ENCODE measurements at places on chromosomes 11 and 22. TPM values are rescaled to one million over a fixed set of nuclear protein-coding genes. Genes with fewer than 3 reads are reported as not detected.

Gene CTTN
- total RNA-seq = 17.0 TPM

DNA sequence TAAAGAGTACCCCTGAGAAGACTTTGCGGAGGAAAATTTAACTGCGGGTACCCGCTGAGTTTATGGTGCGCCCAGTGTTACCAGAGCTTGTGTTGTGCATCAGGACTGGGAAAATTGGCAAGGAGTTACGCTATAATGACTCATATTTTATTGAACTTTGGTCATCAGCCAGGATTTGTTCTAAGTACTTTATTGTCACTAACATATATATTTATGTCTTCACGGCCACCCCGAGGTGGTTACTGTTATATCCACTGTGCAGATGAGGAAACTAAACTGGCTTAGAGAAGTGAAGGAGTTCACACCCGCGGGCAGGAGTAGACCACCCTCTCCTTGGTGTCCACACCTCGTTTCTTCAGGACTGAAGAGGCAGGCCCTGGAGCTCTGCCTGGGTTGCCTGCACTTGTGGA is 667 bp downstream of the ACCS start:
- peak overlapping the region; percentile 87 for H3K4me3 ChIP-seq
- H3K4me1 ChIP-seq = peaks cover 15% of the 10 kb centered on the region
- peak overlapping the region; percentile 79 for H3K27ac ChIP-seq
- no peaks in the 10 kb centered on the region for H3K36me3 ChIP-seq

Gene GSTT2B
- total RNA-seq = not detected

GRCh38 chr11:63504054-63504453 is 1.8 kb upstream of the LGALS12 start:
- H3K27ac ChIP-seq = no peak overlapping the region
- DNase-seq = no peak
- no peak overlapping the region for H3K4me3 ChIP-seq

GRCh38 chr22:27218012-27218920 is 560.9 kb downstream of the MIAT start:
- no peak overlapping the region for H3K4me3 ChIP-seq
- H3K27me3 ChIP-seq = no peaks in the 10 kb centered on the region
- no peak for DNase-seq
- no peaks in the 10 kb centered on the region for H3K4me1 ChIP-seq

- peak overlapping the region; percentile 89 for H3K27ac ChIP-seq
- DNase-seq = peak; percentile 77
- H3K36me3 ChIP-seq = no peaks in the 10 kb centered on the region
- peaks cover 53% of the 10 kb centered on the region for H3K4me1 ChIP-seq
- H3K4me3 ChIP-seq = peak overlapping the region; percentile 76
These were observed 2.1 kb downstream of the KMT2A start for GRCh38 chr11:118438314-118438931.

- H3K4me1 ChIP-seq = no peaks in the 10 kb centered on the region
- DNase-seq = no peak
- H3K27ac ChIP-seq = no peak overlapping the region
- H3K27me3 ChIP-seq = no peaks in the 10 kb centered on the region
These were observed 62.4 kb upstream of the ALKBH3 start for GRCh38 chr11:43818220-43818619.

GRCh38 chr11:7486781-7487140 is 1.5 kb downstream of the OLFML1 start:
- H3K27ac ChIP-seq = no peak overlapping the region
- no peaks in the 10 kb centered on the region for H3K27me3 ChIP-seq
- DNase-seq = no peak

- H3K36me3 ChIP-seq = no peaks in the 10 kb centered on the region
- peaks cover 8% of the 10 kb centered on the region for H3K4me1 ChIP-seq
- DNase-seq = no peak
- no peaks in the 10 kb centered on the region for H3K27me3 ChIP-seq
- H3K27ac ChIP-seq = no peak overlapping the region
- H3K4me3 ChIP-seq = no peak overlapping the region
These were observed 6.1 kb downstream of the DCUN1D5 start for GRCh38 chr11:103085758-103086365.

GRCh38 chr22:25068707-25069106 is 116.2 kb downstream of the KIAA1671 start:
- H3K4me1 ChIP-seq = peaks cover 75% of the 10 kb centered on the region
- DNase-seq = no peak
- no peaks in the 10 kb centered on the region for H3K36me3 ChIP-seq
- no peaks in the 10 kb centered on the region for H3K27me3 ChIP-seq

DNA sequence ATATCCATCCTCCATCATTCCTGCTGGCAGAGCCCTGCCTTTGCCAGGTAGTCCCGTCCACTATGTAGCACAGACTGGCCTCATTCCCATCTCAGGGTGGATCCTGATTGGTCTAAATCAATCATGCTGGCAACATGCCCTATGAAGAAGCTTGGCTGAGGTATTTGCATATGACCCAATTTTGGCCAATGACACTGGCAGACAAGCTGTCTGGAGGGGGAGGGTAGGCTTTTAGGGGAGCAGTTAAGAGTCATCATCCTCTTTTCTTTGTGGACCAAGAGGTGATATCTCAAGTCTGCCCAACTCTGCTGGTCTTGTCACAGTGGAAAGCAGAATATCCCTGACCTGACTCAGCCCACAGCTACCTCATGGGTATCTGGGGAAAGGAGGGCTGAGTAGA is 5.1 kb downstream of the CCDC89 start:
- no peak overlapping the region for H3K27ac ChIP-seq
- DNase-seq = no peak
- no peaks in the 10 kb centered on the region for H3K4me1 ChIP-seq

DNA sequence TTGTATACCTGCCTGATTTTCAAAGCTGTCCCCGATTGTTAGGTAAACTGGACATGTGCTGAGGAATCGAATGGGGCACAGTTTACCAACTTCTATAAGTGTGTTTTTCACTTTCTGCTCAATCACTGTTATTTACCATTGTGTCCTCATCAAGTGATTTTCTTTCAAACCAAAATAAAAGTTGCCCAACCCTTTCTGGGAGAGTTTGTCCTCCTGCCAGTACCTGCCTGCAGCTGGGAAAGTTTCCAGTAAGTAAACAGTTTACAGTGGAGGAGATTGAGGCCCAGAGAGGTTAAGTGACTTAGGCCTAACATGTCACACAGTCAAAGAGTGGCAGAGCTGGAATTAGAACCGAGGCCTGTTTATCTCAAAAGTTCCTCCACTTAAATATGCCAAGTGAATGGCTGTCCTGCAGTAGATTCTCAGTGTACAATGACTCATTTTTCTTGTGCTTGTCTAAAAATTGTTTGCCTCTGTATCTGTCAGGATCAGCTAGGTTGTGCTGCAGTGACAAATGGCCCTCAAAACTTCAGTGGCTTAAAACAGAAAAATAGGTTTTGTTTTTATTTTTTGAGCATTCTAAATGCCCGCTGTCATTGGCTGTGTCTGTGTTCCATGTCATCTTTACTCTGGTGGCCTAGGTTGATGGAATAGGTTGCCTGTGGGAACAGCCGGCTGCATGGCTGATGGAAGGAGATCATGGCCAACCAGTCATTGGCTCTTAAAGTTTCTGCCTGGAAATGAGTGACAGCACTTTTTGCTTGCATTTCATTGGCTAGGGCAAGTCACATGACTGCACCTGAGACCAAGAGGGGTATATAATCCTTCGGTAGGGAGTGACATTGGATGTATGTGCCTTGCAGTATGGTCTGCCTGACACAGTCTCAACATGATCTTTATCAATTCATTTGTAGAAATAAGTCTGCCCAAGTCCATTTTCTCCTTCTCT is 61.8 kb upstream of the CRYBB3 start:
- no peak overlapping the region for H3K4me3 ChIP-seq
- H3K4me1 ChIP-seq = no peaks in the 10 kb centered on the region
- H3K36me3 ChIP-seq = no peaks in the 10 kb centered on the region
- H3K27ac ChIP-seq = no peak overlapping the region

GRCh38 chr22:32618441-32619140 is 144.0 kb downstream of the FBXO7 start:
- DNase-seq = no peak
- H3K27ac ChIP-seq = no peak overlapping the region
- H3K36me3 ChIP-seq = no peaks in the 10 kb centered on the region
- H3K27me3 ChIP-seq = no peaks in the 10 kb centered on the region

- H3K36me3 ChIP-seq = no peaks in the 10 kb centered on the region
- H3K27ac ChIP-seq = no peak overlapping the region
- H3K4me1 ChIP-seq = peaks cover 13% of the 10 kb centered on the region
These were observed 26.4 kb downstream of the LRFN4 start for GRCh38 chr11:66883016-66883965.

GRCh38 chr11:96393753-96394348 is 4.0 kb downstream of the JRKL start:
- H3K4me3 ChIP-seq = no peak overlapping the region
- no peaks in the 10 kb centered on the region for H3K27me3 ChIP-seq
- DNase-seq = peak; percentile 21
- no peaks in the 10 kb centered on the region for H3K36me3 ChIP-seq

Gene ZNRF3
- total RNA-seq = 1.0 TPM

- no peak for DNase-seq
- no peak overlapping the region for H3K4me3 ChIP-seq
- H3K27me3 ChIP-seq = no peaks in the 10 kb centered on the region
- H3K27ac ChIP-seq = no peak overlapping the region
- H3K36me3 ChIP-seq = no peaks in the 10 kb centered on the region
These were observed 60.0 kb upstream of the MYEOV start for GRCh38 chr11:69233744-69234570.

- H3K36me3 ChIP-seq = no peaks in the 10 kb centered on the region
- no peak overlapping the region for H3K4me3 ChIP-seq
- no peaks in the 10 kb centered on the region for H3K27me3 ChIP-seq
- no peaks in the 10 kb centered on the region for H3K4me1 ChIP-seq
- no peak overlapping the region for H3K27ac ChIP-seq
- DNase-seq = no peak
These were observed 37.5 kb downstream of the PDGFD start for GRCh38 chr11:104126464-104126863.

- no peak for DNase-seq
- no peaks in the 10 kb centered on the region for H3K27me3 ChIP-seq
These were observed 170.8 kb upstream of the CADM1 start for GRCh38 chr11:115674937-115675544.

Gene SEPTIN5
- total RNA-seq = 0.20 TPM

Gene LDHAL6A
- total RNA-seq = not detected

DNA sequence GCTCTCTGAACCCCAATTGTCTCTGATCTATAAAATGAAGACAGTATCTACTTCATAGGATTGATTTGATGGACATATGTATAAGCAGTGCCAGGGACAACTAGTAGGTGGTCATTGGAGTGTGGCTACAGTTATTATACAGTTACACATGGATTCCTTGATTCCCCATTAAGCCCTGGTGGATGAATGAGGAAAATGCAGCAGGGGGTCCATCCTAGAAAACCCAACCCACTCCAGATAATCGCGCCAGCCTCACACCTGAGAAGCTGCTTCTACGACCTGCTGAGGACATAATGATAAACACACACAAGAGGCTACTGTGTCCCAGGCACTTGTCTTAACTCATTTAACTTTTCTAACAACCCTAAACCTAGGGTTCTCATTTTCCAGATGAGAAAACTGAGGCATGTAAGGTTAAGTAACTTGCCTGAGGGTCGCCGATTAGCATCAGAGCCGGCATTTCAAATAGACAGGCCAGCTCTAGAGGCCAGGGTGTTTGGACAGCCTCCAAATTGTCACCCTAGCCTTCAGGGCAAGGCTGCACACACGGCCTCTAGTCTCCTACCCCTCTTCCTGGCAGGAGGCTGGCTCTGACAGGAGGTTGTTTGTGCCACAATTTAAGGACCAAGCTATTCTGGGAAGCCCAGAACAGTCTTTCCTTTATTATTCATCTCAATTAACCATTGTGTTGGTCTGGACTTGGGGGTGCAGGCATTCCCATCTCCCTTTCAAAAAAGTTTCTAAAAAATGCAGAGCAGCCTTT is 3.8 kb upstream of the C11orf91 start:
- DNase-seq = no peak
- H3K27ac ChIP-seq = no peak overlapping the region
- peaks cover 12% of the 10 kb centered on the region for H3K4me1 ChIP-seq
- no peaks in the 10 kb centered on the region for H3K27me3 ChIP-seq
- H3K36me3 ChIP-seq = no peaks in the 10 kb centered on the region

Gene IGLL1
- total RNA-seq = not detected

Gene CST6
- not detected for total RNA-seq

- H3K27ac ChIP-seq = no peak overlapping the region
- peaks cover 4% of the 10 kb centered on the region for H3K4me1 ChIP-seq
- H3K36me3 ChIP-seq = no peaks in the 10 kb centered on the region
These were observed 9.2 kb upstream of the RRP7A start for GRCh38 chr22:42528591-42529307.

DNA sequence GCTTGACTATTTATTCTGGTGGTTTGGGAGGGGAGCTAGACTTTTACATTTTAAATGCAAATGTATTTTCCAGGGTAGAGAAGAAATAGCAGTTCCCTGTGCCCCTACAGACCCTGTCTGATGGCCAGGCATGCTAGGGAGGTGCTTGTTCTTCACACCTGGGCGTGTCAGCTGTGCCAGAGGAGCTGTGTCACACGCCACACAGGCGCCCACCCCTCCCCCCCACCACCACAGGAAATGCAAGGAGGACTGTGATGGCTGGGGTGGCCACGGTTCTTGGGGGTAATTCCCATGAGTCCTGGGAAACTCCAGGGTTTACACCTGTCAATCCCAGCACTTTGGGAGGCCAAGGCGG is 82.2 kb downstream of the FLI1 start:
- H3K27me3 ChIP-seq = no peaks in the 10 kb centered on the region
- H3K4me1 ChIP-seq = peaks cover 44% of the 10 kb centered on the region
- peaks cover 68% of the 10 kb centered on the region for H3K36me3 ChIP-seq
- DNase-seq = peak; percentile 27
- H3K4me3 ChIP-seq = no peak overlapping the region

GRCh38 chr11:96113193-96113681 is 189.3 kb upstream of the MTMR2 start:
- no peaks in the 10 kb centered on the region for H3K36me3 ChIP-seq
- no peak overlapping the region for H3K27ac ChIP-seq
- no peak overlapping the region for H3K4me3 ChIP-seq
- peaks cover 7% of the 10 kb centered on the region for H3K4me1 ChIP-seq

- H3K36me3 ChIP-seq = no peaks in the 10 kb centered on the region
- no peak for DNase-seq
- no peak overlapping the region for H3K27ac ChIP-seq
These were observed 35.9 kb upstream of the NUP50 start for GRCh38 chr22:45127866-45128265.

DNA sequence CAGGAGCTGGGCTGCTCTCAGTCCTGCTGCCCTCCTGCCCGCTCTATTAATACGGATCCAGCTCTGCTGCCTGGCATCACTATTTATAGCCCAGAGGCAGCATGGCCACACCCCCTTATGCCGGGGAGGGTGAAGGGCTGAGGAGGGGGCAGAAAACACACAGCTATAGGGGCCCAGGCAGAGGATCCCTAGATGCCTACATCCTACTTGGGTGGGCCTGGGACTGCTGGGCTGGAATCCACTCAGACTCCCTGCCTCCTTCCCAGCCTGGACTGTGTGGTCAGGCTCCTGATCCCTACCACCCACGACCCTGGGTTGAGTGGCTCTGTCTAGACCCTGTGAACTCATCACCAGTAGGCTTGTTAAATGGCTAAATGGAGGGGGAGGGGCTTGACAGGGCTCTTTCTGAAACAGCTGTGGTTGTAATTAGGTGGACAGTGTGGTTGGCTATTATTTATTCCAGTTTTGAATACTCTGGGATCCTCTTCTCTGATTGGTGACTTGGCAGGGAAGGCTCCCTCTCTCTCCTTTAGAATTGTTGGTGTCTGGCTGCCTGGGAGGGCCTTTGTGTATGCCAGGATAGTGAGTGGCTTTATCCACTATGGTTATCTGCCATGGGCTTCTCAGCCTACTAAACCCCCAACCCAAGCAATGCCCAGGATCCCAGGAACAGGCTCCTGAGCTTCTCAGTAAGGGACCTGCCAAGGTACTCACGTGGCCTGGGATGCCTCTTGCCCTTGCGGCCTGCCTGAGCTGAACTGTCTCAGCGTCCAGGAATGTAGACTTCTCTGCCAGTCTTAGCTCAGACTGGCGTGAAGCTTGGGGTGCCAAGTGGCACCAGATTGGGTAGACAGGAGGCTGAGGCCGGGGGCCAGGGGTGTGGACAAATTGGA is 15.2 kb downstream of the PHLDB1 start:
- H3K36me3 ChIP-seq = no peaks in the 10 kb centered on the region
- peaks cover 5% of the 10 kb centered on the region for H3K27me3 ChIP-seq
- no peak overlapping the region for H3K27ac ChIP-seq
- H3K4me3 ChIP-seq = no peak overlapping the region
